Epithelial cell of esophagus (primary cell): ENCODE measurements at places on chromosomes 12 and 14.

DNA sequence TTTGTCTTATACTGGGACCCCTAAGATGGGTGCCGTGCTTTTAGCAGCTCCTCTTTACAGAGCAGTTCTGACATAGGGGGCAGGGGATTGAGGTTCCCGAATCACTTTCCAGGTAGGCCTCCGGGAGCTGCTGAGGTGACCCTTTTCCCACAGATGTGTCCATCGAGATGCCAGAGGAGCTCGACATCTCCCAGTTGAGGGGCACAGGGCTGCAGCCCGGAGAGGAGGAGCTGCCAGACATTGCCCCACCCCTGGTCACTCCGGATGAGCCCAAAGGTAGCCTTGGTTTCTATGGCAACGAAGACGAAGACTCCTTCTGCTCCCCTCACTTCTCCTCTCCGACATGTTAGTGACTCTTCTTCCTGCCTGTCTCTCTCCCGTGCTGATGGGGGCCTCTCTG lies 4.3 kb upstream of the TPI1 start:
- no peak for DNase-seq

GRCh38 chr12:93041416-93041815 lies 112.3 kb upstream of the EEA1 start:
- DNase-seq = no peak

DNA sequence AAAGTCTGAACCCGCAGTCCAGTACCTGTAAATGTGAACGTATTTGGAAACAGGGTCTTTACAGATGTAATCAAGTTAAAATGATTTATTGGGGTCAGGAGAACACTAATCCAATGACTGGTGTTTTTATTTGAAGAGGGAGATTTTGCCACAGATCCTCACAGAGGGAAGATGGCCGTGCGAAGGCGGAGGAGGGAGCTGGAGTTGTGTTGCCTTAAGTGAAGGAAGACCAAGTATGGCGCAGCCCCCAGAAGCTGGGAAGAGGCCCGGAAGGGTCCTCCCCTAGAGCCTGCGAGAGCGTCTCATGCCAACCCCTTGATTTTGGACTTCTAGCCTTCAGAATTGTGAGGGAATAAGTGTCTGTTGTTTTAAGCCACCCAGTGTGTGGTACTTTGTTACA lies 102.8 kb upstream of the NUDT4 start:
- DNase-seq = no peak

GRCh38 chr14:105899071-105899641 lies 372.8 kb downstream of the TMEM121 start:
- DNase-seq = no peak

GRCh38 chr14:102221026-102221425 lies 81.3 kb downstream of the WDR20 start:
- DNase-seq = peak; percentile 51

- DNase-seq = no peak
These were observed 179.4 kb downstream of the KSR2 start for GRCh38 chr12:117789195-117789912.
